ENCODE measurements at places on chromosomes 2 and 18. TPM values are rescaled to one million over a fixed set of nuclear protein-coding genes. Genes with fewer than 3 reads are reported as not detected.
A peak's percentile ranks its signal among the peaks of the same experiment; 100 is the strongest.

The BOLL gene
- not detected for total RNA-seq

The CCDC85A gene
- 3.6 TPM for total RNA-seq

The SULT1C3 gene
- total RNA-seq, result not detected

The FN1 gene
- 1,710 TPM for total RNA-seq

The REEP1 gene
- total RNA-seq, result 61.7 TPM

GRCh38 chr2:215034154-215034553 is 104.3 kb downstream of the ABCA12 start:
- H3K27me3 ChIP-seq, result no peaks in the 10 kb centered on the region
- H3K4me3 ChIP-seq, result no peak overlapping the region
- no peaks in the 10 kb centered on the region for H3K36me3 ChIP-seq
- H3K27ac ChIP-seq, result no peak overlapping the region
- H3K4me1 ChIP-seq, result no peaks in the 10 kb centered on the region

DNA sequence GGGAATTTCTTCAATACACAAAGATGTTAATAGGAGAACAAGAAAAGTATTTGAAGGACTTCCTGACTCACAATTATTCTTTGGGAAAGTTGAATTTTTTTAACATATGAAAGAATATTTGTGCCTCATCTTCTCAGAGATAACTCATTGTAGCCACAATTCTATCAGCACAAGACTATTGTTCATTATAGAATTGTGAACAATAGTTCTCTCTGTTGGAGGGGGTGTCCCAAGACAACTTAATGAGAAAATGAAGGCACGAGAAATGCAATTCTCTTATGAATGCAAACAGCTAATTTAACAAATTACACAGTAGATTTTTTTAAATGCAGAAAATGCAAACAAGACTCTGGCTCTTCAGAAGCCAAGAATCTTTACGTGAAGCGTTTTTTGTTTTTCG is 157.0 kb downstream of the BARD1 start:
- no peaks in the 10 kb centered on the region for H3K4me1 ChIP-seq
- no peaks in the 10 kb centered on the region for H3K36me3 ChIP-seq

DNA sequence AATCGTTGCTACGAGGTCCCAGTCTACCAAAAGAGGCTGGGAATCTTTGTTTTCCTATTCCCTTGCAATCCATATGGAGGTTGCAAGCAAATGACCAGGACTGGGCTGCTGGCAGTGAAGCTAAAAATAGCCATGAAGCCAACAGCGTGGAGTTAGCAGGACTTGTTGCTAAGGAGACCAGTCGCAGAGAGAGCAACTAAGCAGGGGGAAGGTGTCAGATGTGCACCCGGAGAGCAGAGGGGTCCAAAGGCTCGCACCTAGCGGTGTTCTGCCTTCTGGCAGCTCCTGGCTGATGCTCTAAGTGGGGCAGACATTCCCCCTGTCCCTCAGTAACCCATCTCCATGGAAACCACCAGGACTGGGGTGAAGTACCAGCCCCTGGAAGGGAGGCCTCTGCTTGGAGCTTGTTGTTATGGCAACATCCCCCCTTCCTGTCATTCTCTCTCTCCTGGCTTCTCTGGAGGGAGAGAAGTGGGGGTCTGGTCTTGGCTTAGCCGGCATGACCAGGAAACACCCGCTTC is 84.6 kb downstream of the DNMT3A start:
- no peaks in the 10 kb centered on the region for H3K27me3 ChIP-seq
- H3K27ac ChIP-seq, result peak overlapping the region; percentile 74
- peak; percentile 80 for DNase-seq
- no peaks in the 10 kb centered on the region for H3K36me3 ChIP-seq
- H3K4me1 ChIP-seq, result no peaks in the 10 kb centered on the region

DNA sequence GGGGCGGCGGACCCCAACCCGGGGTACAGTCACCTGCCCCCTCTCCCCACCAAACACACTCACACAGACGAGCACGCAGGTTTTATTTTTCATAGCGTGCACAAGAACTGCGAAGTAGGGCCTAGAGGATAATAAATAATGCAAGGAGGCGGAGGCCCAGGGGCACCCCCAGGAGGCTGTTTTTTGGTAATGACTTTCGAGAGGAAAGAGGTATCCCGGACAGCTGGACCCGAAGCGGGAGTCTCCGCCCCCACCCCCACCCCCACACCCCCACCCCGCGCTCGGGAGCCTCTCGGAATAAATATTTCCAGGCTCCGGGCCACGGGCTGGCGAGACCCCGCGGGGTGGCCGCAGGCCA is 3.4 kb downstream of the CYP26B1 start:
- H3K27me3 ChIP-seq, result peaks cover 43% of the 10 kb centered on the region
- DNase-seq, result peak; percentile 65
- H3K27ac ChIP-seq, result peak overlapping the region; percentile 23
- no peaks in the 10 kb centered on the region for H3K36me3 ChIP-seq

DNA sequence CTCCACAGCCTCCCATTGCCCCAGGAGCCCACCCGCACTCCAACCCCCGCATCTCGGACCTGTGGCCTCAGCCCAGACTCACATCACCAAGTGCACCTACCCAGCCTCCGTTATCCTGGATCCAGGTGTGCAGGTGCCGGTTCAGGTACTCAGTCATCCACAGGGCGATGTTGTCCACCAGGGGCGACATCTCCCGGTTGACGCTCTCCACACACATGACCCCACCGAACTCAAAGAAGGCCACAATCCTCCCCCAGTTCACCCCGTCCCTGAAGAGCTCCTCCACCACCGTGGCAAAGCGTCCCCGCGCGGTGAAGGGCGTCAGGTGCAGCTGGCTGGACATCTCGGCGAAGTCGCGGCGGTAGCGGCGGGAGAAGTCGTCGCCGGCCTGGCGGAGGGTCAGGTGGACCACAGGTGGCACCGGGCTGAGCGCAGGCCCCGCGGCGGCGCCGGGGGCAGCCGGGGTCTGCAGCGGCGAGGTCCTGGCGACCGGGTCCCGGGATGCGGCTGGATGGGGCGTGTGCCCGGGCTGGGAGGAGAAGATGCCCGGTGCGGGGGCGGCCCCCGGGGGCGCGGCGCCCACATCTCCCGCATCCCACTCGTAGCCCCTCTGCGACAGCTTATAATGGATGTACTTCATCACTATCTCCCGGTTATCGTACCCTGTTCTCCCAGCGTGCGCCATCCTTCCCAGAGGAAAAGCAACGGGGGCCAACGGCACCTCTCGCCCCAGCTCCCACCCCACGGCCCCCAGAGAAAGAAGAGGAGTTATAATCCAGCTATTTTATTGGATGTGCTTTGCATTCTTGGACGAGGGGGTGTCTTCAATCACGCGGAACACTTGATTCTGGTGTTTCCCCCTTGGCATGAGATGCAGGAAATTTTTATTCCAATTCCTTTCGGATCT is 1.3 kb downstream of the BCL2 start:
- DNase-seq, result peak; percentile 90
- no peaks in the 10 kb centered on the region for H3K27me3 ChIP-seq
- H3K36me3 ChIP-seq, result no peaks in the 10 kb centered on the region
- H3K4me3 ChIP-seq, result peak overlapping the region; percentile 73
- H3K4me1 ChIP-seq, result peaks cover 48% of the 10 kb centered on the region

DNA sequence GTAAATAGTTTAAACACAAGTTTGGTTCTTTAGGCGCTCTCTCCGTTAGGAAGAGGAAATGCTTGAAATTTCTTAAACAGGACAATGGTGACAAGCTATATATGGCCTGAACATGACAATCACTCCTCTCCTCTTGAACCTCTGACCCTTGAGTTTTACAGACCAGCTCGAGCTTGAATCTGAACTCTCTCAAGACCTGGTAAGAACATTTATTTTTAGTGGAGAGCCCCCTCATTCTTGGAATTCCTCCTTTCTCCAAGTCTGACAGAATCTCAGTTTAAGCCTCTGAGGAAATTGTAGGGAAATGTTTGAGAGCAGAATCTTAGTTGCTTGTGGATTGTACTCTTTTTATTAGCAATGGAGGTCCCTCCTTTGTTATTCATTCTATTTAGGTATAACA is 1293.6 kb upstream of the ZEB2 start:
- no peaks in the 10 kb centered on the region for H3K27me3 ChIP-seq
- H3K36me3 ChIP-seq, result no peaks in the 10 kb centered on the region
- no peak for DNase-seq
- H3K4me3 ChIP-seq, result no peak overlapping the region
- no peak overlapping the region for H3K27ac ChIP-seq

GRCh38 chr2:81901017-81901416 is 1596.5 kb upstream of the LRRTM1 start:
- peaks cover 3% of the 10 kb centered on the region for H3K4me1 ChIP-seq
- no peak for DNase-seq
- no peak overlapping the region for H3K4me3 ChIP-seq
- no peaks in the 10 kb centered on the region for H3K27me3 ChIP-seq
- H3K27ac ChIP-seq, result no peak overlapping the region

Data from sigmoid colon (tissue), 7 donors.